Aorta (tissue), 5 donors: ENCODE measurements at places on chromosomes 7 and 10.

GRCh38 chr10:44635176-44635575 lies 250.3 kb upstream of the CXCL12 start:
- no peak for DNase-seq

DNA sequence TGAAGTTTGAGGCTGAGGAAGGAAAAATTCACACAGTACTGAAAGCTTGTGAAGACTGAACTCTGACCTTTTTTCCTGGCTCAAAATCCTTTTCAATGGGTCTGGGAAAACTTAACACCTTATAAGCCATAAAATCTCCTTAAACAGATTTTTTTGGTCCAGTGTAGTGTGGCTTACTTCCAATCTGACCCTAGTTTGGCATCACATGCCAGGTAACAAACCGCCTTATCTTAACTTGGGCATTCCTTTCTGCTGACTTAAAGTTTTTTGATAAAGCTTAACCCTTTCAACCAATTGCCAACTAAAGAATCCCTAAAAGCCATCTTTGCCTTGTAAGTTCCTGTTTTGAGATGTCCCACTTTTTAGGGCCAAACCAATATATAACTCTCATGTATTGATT lies 13.2 kb upstream of the ITPRID1 start:
- DNase-seq: no peak

DNA sequence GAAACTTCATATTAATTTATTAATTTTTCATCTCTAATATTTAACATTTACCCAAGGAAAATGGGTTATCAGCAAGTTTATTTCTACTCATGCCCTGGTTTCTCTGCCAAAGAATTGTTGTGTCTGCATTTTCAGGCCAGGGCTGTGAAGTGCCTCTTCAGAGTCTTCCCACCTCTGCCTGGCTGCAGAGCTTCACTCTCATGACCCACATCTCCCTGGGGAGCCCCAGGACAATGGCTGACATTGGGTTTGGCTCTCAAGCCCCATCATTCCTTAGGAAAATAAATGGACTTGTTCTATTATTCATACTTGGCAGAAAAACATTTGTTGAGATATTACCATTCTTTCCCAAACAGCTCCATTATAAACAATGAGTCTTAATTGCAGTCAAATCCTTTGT lies 30.3 kb downstream of the CACNA2D1 start:
- DNase-seq: no peak

- no peak for DNase-seq
Measured at GRCh38 chr10:97307866-97308780, 10.9 kb upstream of the FRAT1 start.

DNA sequence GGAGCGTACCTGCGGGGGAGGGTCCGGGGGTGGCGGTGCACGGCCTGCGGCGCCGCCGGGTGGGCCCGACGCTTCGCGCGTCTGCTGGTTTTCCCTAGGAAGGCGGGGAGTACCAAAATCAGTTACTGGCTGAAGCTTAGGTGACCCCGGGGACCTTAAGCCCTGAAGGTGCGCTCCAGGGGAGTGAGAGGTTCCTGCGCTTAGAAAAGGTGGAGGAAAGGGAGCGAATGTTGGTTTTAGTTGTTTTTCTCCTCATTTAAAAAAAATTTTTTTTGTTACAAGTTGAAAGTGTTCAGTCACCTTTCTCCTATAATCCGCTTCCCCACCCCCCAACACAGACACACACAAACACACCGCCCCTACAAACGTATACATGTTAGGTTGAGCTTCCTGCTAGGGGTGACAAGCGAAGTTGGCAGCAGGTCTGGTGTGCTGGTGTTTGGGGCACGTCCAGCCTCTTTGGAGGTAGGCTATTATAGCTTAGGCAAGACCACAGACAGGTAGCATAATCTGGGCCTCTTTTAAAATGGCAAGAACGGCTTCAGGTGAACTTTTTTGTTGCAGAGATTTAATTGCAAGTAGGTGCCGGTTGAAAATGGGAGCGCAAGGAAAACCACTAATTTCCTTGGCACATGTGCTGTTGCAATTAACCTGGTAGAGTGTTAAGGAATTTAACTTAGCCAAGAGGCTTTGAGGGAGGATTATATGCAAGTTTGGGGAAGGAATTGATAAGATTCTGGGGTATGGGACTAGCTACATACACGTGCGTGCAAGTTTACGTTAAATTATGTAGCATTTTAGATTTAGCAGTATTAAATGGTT lies 945 bp downstream of the ADD3 start:
- DNase-seq: no peak

GRCh38 chr7:74269757-74270277 lies 15.6 kb upstream of the RFC2 start:
- DNase-seq: peak; percentile 81

DNA sequence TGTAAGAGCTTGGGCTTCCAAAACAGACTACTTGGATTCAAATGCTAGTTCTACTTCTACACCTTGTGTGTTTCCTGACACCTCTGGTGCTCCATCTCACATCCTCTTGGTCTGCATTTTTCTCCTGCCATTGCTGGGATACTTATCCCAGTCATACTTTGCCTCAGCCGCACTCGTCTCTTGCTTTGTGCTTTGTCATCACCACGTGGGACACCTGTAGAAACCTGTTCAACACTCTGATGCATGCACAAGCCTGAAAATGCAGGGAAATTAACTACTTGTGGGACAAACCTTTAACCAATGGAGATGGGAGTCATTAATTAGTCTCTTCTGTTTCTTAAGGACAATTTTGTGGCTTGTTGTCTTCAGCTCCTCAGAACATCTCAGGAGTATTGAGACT lies 94.2 kb upstream of the PHYHIPL start:
- DNase-seq: no peak

DNA sequence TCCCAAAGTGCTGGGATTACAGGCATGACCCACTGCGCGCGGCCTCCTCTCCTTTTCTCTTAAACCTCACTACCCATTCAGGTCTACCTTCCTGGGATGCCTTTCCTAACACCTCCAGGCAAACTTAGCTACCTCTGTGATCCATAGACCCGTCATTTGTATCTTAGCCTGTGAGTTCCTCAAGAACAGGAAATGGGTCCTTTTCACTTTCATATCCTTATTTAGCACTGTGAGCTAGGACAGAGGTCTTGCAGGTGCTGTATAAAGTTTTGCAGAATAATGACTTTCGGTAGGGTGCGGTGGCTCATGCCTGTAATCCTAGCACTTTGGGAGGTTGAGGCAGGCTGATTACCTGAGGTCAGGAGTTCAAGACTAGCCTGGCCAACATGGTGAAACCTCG lies 215.7 kb downstream of the RELN start:
- no peak for DNase-seq

- no peak for DNase-seq
Measured at GRCh38 chr10:15314482-15315045, 56.5 kb downstream of the FAM171A1 start.

DNA sequence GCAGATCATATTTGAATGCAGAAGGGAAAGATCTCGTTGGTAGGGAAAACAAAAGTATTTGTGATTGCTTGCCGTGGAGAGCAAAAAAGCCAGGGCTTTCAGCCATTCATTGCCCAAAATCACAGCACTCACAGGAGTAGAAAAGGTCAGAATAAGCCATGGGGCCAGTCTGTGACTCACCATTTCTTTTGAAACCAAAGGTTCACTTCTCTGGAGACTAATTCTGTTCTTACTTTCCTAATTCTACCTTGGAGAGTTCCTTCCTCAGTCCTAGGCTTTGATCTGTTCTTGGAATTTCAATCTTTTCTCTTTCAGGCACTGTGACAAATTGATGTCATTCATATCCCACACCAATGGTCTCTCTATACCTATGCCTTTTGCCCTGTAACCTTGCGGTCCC lies 54.1 kb upstream of the FAM180A start:
- no peak for DNase-seq

DNA sequence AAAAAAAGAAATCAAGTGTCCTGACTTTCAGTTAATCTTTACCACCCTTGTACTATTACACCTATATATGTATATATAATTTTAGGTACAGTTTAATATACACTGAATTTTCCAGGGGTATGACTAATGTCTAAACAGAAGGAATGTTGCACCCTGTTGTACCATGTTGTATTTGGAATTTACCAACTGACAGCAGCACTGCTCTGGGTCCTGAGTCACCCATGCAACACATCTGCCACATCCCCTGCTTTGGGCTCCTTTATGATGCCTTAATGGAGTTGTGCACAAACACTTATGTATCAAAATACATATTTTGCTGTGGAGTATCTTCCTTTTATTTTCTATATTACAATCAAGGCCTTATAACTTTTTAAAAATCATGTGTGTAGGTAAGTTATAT lies 21.2 kb downstream of the YAE1 start:
- no peak for DNase-seq

DNA sequence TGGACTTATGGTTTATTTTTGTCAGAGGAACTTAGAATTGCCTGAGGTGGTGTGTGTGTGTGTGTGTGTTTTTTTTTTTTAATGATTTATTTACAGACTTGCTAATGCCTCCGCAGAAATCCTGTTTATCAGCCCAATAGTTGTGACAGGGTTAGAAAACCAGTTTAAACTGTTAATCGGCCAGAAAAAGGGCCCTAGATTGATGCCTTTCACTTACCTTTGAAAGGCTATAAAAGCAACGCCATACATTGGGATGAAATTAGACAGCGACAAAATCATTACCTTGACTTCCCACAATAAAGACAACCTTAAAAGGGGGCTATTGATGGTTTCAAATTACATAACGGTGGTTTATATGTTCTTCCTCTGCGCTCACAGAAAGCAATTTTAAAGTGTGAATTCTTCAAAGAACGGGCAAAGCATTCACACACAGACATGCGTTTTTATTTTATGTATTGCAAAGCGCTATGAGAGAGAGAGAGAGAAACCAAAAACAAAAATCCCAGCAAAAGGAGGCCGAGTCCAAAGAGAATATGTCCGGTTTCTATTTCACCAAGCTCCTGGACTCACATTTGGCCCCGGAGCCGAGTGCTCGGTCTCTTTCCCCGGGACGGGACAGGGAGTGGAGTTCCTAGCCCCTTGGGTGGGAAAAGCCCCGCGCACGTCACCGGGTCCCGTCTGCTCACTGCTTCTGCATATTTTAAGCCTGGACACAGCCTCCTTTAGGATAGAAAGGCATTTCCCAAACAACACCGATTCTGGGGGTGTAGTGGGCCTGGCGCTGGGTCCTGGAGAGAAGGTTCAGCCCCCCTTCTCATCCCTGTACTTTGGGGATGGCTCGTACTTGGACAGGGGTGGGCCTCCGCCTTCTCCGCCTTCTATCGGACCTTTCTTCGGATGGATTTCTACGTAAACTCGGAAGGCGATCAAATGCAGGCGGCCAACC lies 26.8 kb upstream of the VAX1 start:
- DNase-seq: no peak

GRCh38 chr7:152341039-152341913 lies 94.5 kb downstream of the KMT2C start:
- DNase-seq: no peak

- DNase-seq: no peak
Measured at GRCh38 chr7:143299346-143299745, 11.2 kb downstream of the CASP2 start.

- no peak for DNase-seq
Measured at GRCh38 chr7:24504836-24505235, 68.4 kb upstream of the PALS2 start.
